ENCODE measurements at places on chromosomes 12 and 14. TPM values are rescaled to one million over a fixed set of nuclear protein-coding genes. Genes with fewer than 3 reads are reported as not detected.

DNA sequence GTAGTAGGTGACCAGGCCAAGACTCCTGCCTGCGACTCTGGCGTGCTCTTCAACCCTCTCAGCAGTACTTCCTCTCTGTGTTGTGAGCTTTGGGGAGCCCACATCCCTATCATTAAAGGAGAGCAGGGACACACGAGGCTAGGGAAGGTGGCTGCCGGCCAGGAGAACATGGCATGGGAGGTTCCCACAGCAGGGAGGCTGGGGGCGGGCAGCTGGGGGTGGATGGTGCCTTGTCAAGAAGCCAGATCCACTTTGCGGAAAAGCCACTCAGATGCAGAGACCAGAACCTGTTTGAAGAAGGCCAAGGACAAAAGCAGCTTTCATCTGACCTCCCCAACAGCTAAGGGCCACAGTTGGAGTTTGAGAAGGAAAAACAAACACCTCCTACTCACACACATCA lies 198.6 kb downstream of the BCL11B start:
- no peak for DNase-seq
- H3K36me3 ChIP-seq, result no peaks in the 10 kb centered on the region
- H3K4me1 ChIP-seq, result no peaks in the 10 kb centered on the region
- no peak overlapping the region for H3K4me3 ChIP-seq
- no peaks in the 10 kb centered on the region for H3K27me3 ChIP-seq

- no peak overlapping the region for H3K27ac ChIP-seq
- no peak for DNase-seq
- peaks cover 46% of the 10 kb centered on the region for H3K4me1 ChIP-seq
- no peak overlapping the region for H3K4me3 ChIP-seq
Measured at GRCh38 chr14:101225157-101226152, 321.9 kb upstream of the RTL1 start.

RIPK3 gene
- total RNA-seq, result 3.1 TPM

DNA sequence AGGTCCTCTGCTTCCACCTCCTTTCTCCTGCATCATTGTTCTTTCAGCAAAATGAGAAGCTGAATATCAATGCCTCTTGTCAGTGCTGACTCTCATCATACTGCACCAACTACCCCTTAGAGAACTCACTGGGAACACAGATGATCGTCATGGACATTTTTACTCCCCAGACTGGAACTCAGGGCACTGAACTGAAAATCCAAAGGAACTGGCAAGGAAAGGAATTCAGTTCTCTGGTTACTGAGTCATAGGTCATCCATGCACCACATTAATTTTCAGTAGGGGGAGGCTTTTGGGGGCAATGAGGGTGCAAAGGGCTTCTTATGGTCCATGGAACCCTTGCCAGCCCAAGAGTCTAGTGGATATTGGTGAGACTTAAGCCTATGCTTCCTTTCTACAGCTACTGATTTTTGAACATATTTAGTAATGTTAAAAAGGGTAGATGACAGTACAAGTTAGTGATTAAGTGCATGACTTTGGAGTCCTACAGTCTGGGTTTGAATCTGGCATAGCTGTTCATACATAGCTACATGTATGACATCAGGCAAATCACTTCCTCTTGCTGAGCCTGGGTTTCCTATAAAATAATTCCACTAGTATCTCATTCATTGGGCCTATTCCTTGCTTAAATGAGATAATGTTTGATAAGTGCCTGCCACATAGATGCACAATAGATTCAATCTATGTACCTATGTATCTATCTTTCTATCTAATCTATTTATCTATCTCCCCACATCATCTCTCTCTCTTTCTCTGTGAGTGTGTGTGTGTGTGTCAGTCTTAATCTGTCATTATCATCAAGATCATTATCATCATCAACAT lies 29.2 kb downstream of the BBS10 start:
- no peaks in the 10 kb centered on the region for H3K36me3 ChIP-seq
- DNase-seq, result no peak
- no peak overlapping the region for H3K27ac ChIP-seq
- no peaks in the 10 kb centered on the region for H3K27me3 ChIP-seq

DNA sequence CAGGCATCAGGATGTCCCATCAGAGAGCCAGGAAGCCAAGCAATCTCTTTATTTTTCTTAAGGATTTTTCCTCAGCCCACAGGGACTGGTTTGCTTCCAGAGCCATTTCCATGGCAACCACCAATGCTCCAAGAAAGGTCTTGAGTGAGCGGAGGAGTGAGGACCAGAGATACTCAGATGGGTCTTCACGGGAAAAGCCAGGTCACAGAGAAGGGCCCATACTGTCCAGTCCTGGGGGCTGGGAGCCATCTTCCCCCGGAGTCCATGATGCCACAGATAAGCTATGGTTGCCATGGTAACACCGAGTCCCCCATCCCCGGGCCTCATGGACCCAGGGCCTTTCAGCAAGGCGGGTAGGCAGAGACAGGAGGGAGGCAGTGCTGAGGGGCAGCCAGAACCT lies 28.6 kb downstream of the CMKLR1 start:
- no peaks in the 10 kb centered on the region for H3K36me3 ChIP-seq
- H3K27me3 ChIP-seq, result no peaks in the 10 kb centered on the region
- DNase-seq, result no peak
- no peak overlapping the region for H3K4me3 ChIP-seq
- H3K27ac ChIP-seq, result peak overlapping the region; percentile 21

GRCh38 chr12:114679452-114679875 lies 4.5 kb downstream of the TBX3 start:
- no peak overlapping the region for H3K4me3 ChIP-seq
- no peak overlapping the region for H3K27ac ChIP-seq
- H3K36me3 ChIP-seq, result no peaks in the 10 kb centered on the region
- peaks cover 99% of the 10 kb centered on the region for H3K27me3 ChIP-seq
- H3K4me1 ChIP-seq, result peaks cover 20% of the 10 kb centered on the region
- DNase-seq, result no peak
